Esophagus mucosa (tissue), 1 donor: ENCODE measurements at places on chromosomes 13 and 19.

- no peak for ATAC-seq
These were observed 15.3 kb upstream of the ERICH6B start for GRCh38 chr13:45630791-45631190.

- ATAC-seq: no peak
These were observed 282.4 kb downstream of the TEX29 start for GRCh38 chr13:111602874-111603273.

GRCh38 chr13:43154839-43155238, 131.5 kb downstream of the DNAJC15 start:
- ATAC-seq: no peak

DNA sequence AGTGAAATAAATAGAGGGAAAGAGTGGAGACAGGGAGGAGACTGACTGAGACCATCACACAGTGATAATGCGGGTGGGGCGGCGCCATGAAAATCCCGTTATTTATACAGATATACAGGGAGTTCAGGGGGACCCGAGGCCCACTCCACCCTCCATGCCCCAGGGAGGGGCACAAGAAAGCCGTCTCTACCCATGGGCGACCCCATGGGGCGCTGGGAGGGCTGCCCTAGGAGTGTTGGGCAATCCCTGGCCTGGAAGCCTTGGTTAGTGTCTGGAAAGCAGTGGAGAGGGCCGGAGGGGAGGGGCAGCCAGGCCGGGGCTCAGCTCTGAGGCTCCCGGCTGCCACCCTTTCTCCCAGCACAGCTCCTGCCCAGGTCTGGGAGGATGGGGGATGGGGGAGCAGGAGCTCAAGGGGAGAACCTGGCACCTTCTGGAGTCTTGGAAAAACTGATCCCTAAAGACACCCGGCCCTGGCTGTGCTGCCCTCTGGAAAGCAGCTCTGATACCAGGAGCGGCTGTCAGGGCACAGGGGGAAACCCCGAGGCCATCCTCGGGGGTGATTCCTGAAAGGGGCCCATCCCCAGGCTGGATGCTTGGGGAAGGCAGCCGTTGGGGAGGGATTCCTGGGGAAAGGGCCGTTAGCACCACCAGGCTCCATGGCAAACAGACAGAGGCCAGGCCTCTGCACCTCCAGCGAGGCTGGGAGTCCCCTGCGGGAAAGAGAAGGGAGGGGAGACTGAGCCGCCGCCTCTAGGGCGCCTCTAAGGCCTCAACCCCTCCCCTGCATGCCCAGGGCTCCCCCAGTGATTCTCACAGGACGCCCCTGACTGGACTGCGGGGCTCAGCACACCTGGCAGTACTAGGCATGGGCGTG, 3.0 kb upstream of the PRKD2 start:
- no peak for ATAC-seq

- no peak for ATAC-seq
These were observed 117.4 kb upstream of the FNDC3A start for GRCh38 chr13:48858122-48858902.

- ATAC-seq: no peak
These were observed 834.0 kb upstream of the PCDH9 start for GRCh38 chr13:68064001-68064770.

DNA sequence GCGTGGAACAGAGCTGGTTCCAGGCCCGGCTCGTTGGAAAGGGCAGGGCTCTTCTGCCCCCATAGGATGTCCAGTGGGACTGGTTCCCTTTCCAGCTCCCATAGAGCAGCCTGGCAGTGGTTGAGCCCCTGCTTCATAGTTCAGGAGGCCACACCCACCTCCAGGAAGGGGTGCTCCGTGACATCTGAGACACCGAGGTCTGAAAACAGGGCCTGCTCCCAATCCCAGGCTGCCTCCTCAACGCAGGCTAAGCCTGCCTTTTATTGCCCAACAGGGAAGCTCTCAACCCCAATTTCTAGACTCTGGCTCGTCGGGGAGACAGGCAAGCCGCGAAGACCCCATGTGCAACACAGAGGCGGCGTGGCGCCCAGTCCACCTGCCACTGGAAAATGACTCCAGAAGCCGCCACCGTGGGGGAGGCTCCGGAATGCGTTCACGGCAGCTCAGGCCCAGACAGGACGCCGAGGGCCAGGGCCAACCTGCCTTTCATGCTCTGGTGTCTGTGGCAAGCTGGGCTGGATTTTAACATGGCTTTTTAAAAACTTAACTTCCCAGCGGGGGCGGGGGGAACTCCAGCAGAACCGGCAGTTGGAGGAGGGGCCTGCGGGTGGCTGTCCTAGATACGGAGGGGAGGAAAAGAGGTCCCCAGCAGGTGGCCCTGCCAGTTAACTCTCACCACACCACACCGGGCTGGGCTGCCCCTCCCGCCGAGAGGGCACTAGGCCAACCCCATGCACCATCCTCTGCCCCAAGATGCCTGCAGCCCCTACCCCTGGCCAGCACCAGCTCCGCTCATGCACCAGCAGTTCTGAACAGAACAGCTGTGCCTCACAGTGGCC, 17.9 kb upstream of the TINCR start:
- peak; percentile 64 for ATAC-seq

DNA sequence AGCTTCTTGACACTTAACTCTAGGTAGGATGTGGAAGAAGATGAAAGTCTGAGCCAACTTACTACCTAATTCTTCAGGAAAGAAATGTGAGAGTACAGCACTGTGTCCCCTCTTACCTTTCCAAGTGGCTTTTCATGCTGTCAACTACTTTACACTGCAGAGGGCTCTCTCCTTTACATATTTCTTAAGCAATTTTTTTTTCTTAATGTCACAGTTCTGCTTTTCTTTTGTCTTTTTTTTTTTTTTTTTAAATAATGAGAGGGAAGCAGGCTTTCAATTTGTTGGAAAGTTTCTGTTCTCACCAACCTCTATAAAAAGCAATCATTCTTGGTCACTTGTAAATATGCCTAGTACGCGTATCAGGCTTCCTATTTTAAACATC, 212.7 kb upstream of the MIR17HG start:
- ATAC-seq: no peak

- no peak for ATAC-seq
These were observed 3.4 kb upstream of the ZIC2 start for GRCh38 chr13:99977912-99978798.

DNA sequence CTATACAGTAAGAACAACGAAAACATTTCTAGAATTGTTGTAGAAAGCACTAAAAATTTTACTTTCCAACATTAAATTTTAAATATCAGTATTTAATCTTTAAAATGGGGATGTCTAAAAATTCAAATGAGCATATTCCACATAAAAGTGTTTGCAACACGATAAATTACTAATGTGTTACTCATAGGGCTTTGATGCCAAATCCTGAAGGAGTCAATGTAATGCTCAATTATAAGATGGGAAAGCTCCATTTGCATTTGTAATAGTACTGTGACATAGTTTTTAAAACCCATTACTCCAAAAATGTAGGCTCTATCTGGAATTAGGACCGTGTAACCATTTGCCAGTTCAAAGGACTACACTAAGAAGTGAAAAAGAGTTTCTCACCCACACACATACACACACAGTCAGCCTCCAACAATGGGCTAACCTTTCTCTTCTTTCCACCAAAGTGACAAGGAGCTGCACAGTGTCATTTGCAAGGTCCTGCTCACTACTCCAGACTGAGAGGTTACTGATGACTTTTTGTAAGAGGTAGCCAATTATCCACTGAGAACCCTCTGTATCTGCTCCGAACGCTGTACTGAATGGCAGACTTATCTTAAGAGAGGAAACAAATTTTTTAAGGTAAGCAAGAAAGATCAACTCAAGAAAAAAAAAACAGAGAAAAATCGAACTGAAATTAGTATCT, 26.1 kb upstream of the EEF1AKMT1 start:
- no peak for ATAC-seq

DNA sequence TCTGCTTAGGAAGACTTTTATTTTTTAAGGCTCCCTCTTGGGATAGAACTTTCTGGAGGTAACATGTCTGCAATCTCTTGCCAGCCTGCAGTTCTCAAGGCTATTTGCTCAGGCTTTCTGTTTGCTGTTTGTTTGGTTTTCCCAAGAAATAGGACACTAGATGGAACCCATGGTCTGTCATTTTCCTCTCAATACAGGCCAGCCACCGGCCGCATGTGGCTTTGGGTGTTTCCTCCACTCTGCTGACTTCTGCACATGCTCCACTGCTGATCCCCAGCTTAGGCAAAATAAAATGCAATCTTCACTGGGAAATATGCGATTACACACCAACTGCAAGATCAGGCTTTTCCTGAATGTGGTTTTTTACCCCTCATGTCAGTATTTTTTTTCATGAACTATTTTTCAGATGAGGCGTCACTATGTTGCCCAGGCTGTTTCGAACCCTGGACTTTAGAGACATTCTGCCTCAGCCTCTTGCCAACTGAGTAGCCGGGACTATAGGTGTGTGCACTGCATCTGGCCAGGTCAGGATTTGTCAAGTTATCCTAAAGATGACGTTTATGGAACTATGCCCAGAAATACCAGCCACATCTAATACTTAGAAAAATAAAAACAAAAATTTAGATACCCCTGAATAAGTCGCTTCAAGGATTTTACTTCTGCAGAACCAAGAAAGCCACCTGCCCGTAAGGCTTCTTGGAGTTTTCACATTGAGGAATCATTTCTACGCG, 94.3 kb upstream of the PABPC3 start:
- no peak for ATAC-seq

GRCh38 chr13:44116562-44117332, 237.0 kb downstream of the LACC1 start:
- ATAC-seq: no peak

DNA sequence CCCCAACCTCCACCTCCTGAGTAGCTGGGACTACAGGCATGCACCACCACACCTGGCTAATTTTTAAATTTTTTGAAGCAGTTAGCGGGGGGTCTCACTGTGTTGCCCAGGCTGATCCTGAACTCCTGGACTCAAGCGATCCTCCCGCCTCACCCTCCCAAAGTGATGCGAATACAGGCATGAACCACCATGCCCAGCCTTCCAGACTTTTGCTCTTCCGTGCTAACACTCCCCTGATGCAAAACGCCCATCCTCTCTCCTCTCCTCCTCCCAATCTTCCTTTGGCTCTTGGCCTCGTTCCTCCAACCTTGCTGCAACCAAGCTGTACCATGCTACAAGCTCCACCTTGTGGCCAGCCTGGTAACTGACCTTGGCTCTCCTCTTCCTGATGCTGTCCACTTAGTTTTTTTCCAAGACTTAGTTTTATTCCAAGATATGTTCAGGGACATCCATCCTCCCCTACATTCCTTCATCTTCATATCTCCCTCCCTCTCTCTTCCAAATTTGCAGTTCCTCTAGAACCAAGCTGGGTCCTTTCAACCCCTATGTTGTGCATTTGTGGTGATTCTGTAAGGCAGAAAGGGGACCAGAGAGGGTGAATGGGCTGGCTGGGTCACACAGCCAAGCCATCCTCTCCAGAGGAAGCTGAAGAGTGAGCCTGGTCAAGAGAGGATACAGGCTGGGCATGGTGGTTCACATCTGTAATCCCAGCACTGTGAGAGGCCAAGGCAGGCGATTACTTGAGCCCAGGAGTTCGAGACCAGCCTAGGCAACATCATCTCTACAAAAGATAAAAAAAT, 32.8 kb downstream of the TINCR start:
- no peak for ATAC-seq

GRCh38 chr13:49627831-49628652, at the start of gene ARL11:
Gene ARL11 (plus strand): TSS chr13:49628507. CDS start chr13:49630448, 1,941 bp downstream.
- peak; percentile 86 for ATAC-seq

GRCh38 chr13:103272770-103273169, 206.6 kb upstream of the SLC10A2 start:
- no peak for ATAC-seq

DNA sequence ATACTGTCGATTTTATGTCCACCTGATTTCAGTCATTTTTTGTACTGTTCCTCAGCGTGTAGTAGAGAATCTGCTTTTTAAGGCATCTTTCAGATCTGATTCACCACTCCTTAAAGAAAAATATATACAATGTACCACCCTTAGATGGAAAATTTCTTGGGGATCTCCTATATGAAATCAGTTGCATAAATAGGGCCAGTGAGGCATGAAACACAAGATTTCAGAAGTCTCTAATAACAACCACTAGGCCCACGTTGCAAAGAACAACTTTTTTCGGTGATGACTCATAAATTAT, 1.4 kb downstream of the USP12 start:
- no peak for ATAC-seq

GRCh38 chr13:105936816-105937215, 598.6 kb downstream of the EFNB2 start:
- ATAC-seq: no peak

- ATAC-seq: no peak
These were observed 283.1 kb upstream of the TMTC4 start for GRCh38 chr13:100957741-100958140.

GRCh38 chr13:32284927-32285632, 30.1 kb downstream of the ZAR1L start:
- ATAC-seq: no peak

- ATAC-seq: no peak
These were observed 3.8 kb downstream of the RAP2A start for GRCh38 chr13:97437729-97438128.

GRCh38 chr13:66933527-66933926, 296.6 kb downstream of the PCDH9 start:
- no peak for ATAC-seq

GRCh38 chr13:50403311-50403710, 388.1 kb downstream of the KCNRG start:
- ATAC-seq: no peak

- no peak for ATAC-seq
These were observed 142.2 kb downstream of the MZT1 start for GRCh38 chr13:72585254-72585653.

GRCh38 chr13:43195112-43195511, 171.7 kb downstream of the DNAJC15 start:
- no peak for ATAC-seq

DNA sequence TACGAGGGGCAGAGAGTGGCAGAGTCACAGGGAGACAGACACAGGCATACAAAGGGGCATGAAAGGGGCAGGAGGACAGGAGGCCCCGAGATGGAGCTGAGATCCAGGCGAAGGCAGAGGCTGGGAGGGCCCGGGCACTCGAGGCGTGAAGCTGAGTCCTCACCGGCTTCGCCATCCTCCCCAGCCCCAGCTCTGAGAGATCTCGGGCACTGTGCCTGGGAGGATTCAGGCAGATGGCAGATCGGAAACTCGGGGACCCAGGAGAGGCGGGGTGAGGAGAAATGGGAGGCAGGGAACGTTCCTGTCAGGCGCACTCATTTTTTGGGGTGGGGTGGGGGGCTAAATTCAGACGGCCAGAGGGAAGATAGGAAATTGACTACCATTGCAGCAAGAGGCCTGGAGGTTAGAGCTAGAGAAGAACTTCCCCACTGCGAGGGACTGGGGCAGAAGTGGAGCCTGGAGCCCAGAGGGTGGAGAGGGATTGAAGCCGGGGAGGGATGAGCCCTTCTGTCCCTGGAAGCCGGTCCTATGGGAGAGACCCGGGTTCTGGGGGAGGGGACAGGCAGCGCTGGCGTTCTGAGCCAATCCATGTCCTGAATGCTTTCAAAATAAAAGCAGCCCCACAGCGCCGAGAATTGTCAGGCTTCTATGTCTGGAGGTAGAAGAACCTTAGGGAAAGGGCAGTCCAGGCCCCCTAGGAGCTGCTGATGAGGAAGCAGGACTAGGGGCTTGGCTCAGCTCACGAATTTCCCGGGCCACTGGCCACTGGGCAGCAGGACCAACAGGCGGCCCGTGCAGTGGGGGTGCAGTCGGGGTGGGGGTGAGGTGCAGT, 12.6 kb downstream of the LRRC4B start:
- no peak for ATAC-seq

GRCh38 chr13:23506807-23507291, 63.4 kb upstream of the TNFRSF19 start:
- no peak for ATAC-seq

GRCh38 chr13:44244288-44244687, 129.3 kb upstream of the SERP2 start:
- peak; percentile 48 for ATAC-seq

- no peak for ATAC-seq
These were observed 3.5 kb downstream of the LRP3 start for GRCh38 chr19:33197591-33198000.

GRCh38 chr19:17049711-17050280, 23.2 kb upstream of the CPAMD8 start:
- ATAC-seq: peak; percentile 60
